ENCODE measurements at places on chromosomes 2 and 18.

DNA sequence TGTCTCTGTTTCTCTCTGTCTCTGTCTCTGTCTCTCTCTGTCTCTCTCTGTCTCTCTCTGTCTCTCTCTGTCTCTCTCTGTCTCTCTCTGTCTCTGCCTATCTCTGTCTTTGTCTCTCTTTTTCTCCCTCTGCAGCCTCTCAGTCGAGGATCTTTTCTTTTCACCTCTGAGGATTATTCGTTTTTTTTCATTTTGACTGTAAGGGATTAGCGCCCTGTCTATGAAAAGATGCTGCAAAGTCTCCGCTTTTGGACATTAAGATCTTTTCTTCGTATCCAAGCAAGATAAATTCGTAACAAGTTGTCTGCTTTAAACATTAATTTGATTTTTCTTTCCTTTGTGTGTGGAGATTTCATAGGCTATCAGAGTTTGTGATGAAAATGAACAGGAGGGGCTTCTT is 191.2 kb upstream of the TPO start:
- no peak for DNase-seq

GRCh38 chr2:160679686-160680085 is 186.1 kb upstream of the RBMS1 start:
- DNase-seq = no peak

GRCh38 chr2:132583666-132584360 is 86.2 kb downstream of the LYPD1 start:
- DNase-seq = no peak

DNA sequence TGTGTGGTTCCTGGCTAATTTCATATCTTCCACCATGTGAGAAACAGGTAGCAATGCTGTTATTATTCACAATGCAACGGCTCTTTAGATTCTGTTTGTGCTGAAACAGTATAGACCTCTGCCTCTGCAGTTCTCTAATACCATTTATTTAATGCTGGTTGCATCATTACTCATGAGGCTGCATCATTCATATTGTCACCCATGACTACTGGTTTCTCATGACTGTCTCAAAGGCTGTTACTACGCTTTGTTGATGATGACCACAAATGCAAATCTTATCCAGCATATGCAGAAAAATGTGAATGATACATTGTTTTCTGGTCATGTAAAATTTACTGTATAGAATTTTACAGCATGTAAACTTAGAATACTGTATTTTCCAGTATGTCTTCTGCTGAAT is 22.5 kb downstream of the CAVIN2 start:
- no peak for DNase-seq

DNA sequence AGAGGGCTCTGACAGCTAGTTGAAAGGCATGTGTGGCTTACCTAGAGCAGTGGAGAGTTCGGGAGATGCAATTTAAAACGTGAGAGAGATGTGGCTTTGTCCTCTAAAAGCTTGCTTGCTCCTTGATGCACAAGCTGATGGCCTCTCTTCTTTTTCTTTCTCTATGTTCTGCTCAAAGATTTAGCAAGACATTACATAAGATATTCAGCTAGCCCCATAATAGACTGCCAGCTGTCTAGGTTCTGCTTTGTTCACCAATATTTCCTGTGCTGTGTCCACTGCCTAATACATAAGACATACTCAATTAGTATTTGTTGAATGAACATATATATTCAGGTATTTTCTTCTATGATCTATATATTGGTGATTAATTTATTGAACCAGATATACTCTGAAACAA is 31.1 kb downstream of the SPATS2L start:
- DNase-seq = no peak

DNA sequence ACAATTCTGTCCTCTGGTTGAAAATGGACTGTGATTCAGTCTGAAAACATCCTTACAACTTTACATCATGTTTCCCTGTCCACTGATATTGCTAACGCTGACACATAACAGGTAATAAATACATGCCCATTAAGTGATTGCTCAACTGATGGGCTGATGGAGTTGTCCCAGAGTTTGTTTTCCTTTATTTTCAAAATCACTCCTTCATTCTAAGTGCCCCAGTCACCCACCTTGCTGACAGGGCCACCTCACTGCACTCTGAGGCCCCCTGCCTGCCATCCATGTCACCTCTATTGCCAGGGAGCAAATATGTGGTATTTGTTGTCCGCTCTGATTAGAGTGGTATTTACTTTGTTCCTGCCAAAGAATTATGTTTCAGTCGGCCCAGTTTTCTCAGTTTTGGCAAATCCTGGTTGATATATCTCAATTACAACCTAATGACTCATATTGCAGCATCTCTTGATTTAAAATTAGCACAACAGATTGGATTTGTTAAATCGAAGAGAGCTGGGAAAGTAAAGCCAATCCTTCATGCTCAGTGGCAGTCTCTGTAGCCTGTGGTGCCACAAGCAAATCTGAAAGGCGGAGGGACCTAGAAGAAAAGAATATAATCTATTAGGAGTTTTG is 105.1 kb downstream of the RDH14 start:
- DNase-seq = no peak

DNA sequence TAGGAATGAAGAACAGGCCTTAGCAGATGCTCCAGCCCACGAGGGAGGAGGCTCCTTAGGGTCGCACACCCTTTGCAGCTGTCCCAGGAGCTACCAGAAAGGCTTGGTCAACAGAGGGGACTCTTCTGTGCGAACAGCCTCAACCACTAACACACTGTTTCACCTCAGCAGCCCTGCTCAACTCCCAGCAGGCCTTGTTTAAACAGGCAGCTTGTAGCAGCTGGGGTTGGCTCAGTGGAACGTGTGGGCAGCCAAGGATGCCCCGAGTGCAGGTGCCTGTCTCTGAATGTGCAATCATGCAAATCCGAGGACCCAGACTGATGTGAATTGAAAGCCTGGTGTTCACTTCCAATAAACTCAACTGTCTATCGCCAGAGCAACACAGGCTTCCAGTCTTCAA is 88.7 kb upstream of the CXCR4 start:
- DNase-seq = peak; percentile 50

DNA sequence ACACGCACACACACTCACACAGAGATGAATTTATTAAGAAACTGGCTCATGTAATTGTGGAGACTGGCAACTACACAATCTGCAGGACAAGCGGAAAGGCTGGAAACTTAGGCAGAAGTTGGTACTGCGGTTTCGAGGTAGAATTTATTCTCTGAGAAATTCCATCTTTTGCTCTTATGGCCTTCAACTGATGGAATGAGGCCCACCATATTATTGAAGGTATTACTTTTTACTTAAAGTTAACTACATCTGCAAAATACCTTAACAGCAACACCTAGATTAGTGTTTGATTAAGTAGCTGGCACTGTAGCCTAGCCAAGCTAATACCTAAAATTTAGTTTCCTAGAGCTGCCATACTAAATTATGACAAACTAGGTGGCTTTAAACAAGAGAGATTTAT is 384.0 kb upstream of the UBE2E3 start:
- DNase-seq = no peak

DNA sequence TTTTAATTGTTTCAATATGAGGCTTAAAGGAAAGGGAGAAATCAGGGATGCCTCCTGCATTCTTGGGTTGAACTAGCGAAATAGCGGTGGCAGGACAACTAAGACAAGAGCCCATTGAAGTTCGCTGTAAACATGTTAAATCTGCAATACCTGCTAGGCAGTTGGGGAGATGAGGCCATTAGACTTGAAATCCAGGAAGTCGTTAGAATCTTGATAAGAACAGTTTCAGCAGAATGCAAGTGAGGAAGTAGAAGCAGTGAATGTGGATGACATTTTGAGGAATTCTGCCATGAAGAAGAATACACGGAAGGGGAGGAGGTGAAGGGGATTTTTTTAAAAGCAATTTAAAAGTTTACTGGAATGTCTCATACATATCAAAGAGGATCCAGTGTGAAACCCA is 109.7 kb downstream of the LPIN1 start:
- DNase-seq = no peak

GRCh38 chr2:236766850-236767249 is 197.2 kb downstream of the ACKR3 start:
- no peak for DNase-seq

DNA sequence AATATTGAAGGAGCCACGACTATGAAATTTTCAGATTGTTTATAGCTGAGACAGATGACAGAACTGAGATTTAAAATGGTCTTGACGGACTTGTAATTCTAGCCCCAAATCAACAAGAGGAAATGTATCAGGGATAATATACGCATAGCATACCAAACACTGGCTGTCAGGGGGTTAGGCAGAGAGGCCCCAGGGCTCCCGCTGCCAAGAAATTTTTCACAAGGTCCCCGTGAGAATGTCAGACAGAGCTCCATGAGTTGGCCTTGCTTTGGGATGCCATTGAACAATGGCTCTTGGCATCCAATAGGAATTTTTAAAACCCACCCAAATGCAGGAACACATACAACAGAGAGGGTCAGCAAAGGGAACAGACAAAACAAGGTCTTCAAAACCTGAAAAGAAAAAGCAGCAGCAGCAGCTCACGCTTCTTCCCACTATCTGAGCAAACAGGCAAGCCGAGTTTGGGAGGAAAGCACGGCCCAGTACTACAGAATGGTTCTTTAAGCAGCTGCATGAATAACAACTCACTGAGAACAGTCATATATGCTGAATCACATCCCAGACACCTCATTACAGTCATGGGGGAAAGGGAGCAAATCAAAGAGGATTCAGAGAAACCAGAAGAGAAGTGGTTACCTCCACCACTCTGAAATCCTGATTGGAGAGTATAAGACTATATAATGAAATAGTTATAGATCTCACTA is 445.6 kb downstream of the RND3 start:
- no peak for DNase-seq

DNA sequence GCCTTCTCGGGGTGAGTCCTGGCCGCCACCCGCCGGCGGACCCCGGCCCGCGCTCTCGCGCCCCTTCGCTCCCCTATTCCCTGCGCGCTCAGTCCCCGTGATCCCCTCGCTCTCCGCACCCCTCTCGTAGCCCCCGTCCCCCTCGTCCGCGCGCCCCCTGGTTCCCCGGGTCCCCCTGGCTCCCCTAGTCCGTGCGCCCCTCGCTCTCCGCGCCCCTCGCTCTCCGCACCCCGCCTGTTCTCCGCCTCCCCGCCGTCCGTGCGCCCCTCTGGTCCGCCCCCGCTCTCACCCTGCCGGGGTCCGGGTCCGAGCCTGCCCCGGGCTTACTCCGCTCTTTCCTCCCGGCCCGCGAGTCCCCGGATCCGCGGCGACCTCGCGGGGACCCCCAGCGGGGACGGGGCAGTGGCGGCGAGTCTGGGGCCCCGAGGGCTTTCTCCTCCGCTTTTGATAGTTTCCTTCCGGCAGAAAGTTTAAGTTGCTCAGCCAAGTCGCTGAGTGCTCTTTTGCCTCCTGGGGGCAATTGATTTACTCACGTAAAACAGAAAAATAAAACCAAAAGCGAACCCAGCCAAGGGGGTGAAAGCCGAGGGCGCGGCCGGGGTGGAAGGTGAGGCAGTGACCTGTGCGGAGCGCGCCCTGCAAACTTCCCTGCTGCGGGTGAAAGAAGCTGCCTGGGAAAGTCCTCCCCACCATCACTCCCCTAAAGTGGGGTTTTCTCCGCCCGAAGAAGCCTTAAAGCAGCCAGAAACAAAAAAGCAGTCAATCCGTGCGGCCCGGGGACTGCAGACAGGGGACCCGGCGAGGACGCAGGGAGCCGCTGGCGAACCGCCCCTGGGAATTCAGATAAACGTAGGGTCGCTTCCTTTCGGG is 568 bp downstream of the RAB31 start:
- peak; percentile 8 for DNase-seq

GRCh38 chr2:151766437-151767153 is 32.3 kb upstream of the NEB start:
- DNase-seq = peak; percentile 9

DNA sequence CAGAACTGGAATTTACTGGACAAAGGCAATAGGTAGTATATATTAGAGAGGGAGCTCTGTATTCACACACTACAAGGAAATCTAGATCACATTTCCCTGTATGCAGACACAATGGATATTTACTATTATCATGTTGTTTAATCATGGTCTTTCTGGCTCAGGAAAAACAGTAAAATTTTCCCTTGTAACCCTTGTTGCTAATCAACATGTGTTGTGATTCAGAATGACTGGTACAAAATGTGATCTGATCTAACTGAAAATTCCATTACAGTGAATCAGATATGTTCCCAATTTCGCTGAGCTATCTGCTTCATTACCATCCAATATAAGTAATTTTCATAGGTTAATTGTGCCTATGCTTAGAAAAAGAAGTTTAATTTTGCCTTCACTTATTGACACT is 1109.7 kb downstream of the LRP1B start:
- no peak for DNase-seq

DNA sequence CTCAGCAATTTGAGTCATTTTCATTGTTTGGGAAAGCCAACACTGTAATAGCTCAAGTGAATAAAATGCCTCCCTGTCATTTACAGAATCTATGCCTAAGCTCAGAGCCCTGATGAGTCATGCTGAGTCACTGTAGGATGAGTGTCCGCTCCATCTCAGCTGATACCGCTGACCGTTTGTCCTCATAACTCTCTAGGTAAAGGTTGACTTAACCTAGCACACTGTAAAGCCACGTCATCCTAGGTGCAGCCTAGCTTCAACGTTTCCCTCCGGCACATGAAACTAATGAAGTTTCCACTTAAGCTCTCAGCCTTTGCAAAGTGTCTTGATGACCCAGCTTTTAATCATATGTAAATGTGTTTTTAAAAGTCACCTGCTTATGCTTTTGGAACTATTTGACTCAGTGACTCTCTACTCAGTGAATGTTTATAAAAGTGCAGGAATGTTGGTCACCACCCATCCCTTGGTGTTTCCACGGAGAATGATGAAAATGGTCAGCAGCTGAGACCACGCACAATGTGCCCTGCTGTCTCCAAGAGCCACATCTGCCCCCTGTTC is 154.0 kb downstream of the PMAIP1 start:
- DNase-seq = no peak

GRCh38 chr2:120436885-120437603 is 91.1 kb downstream of the INHBB start:
- DNase-seq = peak; percentile 29

- DNase-seq = no peak
Measured at GRCh38 chr2:226179010-226179409, 620.6 kb downstream of the IRS1 start.

DNA sequence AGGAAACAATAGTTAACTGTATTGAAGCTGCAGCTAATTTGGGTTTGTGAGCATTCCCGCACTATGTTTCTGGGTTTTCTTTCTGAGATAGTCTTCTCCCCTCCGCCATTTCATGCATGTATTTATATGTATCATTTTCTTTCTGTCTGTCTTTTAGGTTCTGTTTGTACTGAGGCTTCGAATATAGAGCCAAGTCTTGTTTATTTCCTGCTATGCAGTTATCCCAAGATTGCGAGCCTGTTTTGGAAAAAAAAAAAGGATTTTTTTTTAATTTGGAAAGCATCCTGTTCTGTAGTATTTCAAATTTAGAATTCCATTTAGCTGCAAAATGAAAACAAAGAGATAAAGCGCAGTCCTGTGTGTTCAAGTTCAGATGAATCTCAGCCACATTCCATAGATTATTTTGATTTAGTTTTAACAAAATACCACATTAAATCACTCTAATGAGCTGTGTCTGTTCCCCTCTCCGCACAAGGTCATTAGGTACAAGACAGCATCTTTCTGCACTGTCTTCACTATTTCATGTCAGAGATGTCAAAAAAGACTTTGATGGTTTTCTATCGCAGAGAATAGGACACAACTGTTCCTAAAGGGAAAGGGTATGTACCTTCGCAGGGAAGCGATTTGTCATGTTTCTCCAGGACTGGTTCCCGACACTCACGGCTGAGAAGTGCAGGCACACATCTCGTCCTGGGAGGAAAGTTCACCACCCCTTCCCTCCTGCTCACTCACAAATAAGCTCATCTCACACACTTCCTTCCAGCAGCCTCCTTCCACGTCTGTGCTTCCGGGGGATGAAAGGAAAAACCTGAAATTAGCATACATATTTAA is 443.4 kb downstream of the ZNF516 start:
- no peak for DNase-seq
